ENCODE measurements at places on chromosomes 4 and X.

- no peak for DNase-seq
Observed at GRCh38 chr4:99657798-99658197, at the start of gene C4orf54. TSS of gene C4orf54 (minus strand) at chr4:99657828. CDS start at chr4:99654648, 3,180 bp downstream.

- DNase-seq: no peak
Observed at GRCh38 chr4:17688011-17688441, 73.6 kb downstream of the MED28 start.

- no peak for DNase-seq
Observed at GRCh38 chr4:76203541-76203940, 10.1 kb downstream of the SCARB2 start.

DNA sequence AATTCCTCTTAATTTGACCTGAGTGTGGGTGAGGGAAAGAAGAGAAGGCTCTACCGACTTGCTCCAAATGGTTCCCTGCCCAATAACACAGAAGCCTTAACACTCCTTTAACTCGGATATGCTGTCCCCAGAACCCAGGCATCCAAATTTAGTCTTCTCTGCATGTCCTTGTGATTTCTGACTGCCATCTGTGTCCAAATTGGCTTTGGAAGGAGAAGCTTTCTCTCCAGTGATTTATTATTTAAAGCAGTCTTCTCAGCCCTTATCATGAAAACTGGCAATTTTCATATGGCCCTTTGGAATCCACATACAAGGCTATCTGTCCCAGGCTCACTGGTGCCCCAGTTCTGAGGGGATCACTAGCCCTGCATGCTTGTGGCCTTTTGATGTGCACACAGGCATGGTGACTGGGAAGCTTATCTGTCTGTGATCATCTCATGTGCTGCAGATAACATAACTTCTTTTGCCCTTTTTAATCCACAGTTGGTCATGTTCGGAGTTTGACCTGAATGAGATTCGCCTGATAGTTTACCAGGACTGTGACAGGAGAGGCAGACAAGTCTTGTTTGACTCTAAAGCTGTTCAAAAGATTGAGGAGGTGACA is 56.7 kb downstream of the FNIP2 start:
- DNase-seq: no peak

- DNase-seq: no peak
Observed at GRCh38 chrX:132173647-132174046, 45.6 kb downstream of the RAP2C start.

DNA sequence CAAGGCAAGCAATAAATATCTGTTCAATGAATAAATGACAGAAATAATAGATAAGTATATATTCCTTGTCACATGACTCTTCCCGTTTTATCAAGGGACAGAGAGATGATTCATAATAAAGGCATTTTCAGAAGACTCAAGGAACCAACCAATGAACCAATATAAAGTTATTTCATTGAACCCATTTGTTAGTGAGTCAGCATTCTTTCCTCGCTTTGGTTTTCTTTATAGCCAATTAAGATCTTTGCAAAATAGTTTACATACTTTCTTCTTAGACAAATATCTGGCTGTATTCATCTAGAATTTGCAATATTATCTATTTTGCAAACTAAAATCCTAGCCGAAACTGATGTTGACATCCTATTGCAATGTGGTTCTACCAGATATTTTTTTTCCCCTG is 269.4 kb downstream of the IL15 start:
- DNase-seq: no peak

- DNase-seq: no peak
Observed at GRCh38 chr4:24686866-24687692, 102.7 kb upstream of the DHX15 start.

- no peak for DNase-seq
Observed at GRCh38 chr4:77432717-77433417, 172.8 kb upstream of the CXCL13 start.

DNA sequence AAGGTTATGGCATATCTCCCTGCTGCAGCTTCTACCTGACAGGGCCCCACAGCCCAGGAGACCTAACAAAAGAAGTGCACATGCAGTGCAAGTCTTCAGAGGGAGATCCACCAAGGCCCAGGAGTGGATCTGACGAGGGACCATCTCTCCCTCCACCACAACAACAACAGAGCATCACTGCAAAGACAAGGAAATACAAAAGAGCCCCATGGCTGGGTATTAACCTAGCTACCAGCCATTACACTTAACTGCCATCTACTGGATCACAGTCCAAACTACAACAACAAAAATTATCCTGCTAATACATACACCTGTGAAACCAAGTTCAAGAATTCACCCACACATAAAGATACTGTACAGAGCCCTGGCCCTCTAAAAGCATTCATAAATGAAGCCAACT is 280.2 kb upstream of the SLC7A11 start:
- no peak for DNase-seq

- DNase-seq: no peak
Observed at GRCh38 chrX:9919632-9920172, 47.5 kb upstream of the CLDN34 start.

DNA sequence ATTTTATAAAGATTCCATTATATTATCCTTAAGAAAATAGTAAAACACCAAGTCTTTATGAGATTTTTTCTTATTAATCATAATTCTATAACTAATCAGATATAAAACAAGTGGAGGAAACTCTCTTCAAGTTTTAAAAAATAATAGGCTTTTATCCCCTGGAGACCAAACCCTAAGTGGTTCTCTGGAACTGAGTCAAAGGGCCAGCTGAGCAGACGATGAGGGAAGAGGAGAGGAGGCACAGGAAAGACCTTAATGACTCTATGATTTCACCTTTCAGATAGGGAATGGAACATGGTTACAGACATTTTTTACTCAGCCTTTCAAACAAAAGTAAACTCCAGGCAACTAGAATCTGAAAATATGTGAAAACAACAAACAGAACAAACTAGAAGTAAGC is 201.8 kb downstream of the SLC39A8 start:
- no peak for DNase-seq

GRCh38 chrX:108217876-108218275 is 126.3 kb downstream of the ATG4A start:
- DNase-seq: no peak

GRCh38 chr4:72109959-72110497 is 78.2 kb downstream of the NPFFR2 start:
- DNase-seq: no peak

DNA sequence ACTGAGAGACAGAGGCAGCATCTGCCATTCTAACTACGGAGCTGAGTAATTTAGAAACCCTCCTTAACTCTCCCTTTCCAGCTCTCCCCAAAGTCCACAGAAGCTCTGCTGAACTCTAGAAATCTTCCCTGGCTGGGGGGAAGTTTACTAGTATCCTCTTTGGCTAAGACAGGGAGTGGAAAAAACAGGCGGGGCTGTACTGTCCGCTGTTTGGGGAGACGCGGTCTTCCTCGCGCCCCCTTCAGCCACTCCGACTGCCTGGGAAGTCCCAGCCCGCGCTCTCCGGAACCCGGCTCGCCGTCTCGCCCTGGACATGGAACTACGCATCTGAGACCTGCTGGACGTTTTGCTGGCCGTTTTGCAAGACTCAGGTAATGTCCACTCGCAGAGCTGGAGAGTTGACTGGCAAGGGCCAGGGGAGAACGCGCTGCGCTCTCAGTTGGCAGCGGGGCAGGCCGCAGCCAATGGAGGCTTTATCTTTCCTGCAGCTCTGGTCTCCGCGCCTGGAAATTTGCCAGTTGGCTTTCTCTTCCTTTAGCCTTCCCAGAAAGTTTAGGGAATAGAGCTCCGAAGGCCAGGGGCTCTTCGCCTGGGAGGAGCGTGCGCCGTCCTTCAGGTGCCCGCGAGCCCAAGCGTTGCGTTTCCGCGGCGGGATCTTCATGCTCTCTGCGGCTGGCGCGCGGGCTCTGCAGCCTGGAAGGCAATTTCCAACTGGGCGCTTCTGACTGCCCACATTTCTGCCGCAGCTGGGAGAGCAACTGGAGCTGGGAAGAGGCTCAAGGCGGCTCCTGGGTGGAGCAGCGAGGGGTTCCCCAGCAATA is 892 bp downstream of the IL1RAPL2 start:
- DNase-seq: no peak

DNA sequence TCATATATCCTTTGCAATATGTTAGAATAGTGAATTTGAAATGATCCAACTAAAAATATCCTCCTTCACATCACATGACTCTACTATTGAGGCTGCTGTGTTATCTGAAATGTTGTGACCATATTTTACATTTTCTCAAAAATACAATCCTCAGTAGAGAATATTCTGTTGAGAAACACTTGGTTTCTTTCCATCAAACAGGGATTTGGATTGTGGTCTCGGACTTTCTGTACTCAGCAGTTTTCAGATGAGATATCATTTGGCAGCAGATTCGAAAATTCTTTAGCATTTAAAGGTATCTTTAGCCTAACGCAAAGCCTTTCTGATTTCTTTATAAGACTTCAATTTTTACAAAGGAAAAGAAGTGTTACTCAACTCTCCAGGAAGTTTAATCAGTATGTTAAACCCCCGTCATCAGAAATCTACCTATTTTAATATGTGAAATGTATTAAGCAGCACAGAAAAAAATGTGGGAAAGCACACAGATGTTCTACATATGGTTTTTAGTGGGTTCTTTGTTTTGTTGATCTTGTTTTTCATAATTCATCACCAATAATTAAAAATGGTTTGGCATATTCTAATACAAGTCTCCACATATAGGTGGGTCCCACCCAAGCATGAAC is 55.4 kb upstream of the ANXA3 start:
- no peak for DNase-seq

DNA sequence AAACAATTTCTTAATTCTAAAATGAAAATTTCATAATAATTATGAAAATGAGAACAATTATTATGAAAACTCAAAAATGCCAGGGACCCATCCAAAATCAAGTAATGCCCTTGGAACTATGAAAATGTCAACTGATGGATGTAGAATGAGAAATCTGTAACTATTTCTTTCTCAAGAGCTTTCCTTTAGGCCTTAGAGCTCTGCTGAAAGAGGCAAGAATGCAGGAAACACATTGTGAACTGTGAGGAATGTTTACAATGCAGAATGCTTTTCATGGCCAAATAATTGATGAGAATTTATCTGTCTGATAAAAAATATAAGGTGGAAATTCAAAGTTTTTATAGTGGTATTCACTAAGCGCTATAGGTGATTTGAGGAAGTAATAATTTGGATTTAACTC is 207.1 kb upstream of the PCDH18 start:
- no peak for DNase-seq

DNA sequence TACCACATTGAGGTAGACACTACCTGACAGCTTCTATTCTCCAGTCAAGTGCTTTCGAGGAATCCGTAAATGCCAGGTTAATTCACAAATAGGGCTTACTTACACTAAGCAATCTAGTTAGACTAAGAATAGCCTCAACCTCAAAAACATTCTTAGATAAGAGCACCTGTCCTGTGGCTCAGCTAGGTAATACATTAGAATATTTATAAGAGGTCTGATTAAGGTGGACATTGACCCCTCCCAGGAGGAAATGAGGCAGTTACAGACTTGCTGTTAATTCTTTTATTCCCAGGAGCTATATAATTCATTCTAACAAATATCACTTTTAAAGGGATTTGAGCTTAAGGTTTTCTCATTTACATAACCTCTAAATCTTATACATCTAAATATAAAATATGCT is 758.1 kb downstream of the GRID2 start:
- DNase-seq: no peak

DNA sequence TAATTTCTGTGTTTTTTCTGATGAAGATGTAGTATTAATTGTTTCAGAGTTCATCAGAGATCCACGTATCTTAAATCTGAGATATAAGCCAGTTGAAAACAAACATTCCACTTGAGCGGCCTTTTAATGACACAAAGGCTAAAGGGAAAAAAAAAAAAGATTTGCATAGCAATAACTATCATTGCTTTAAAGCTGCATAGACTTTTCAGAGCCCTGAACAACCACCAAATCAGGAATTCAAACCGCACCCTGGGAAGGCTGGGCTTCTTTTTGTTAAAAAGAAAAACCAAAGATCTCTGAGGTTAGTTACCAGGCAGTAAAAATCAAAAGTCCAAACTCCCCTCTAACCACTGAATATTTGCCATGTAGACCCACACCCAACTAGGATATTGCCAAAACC is 206.0 kb downstream of the HHIP start:
- DNase-seq: no peak

- DNase-seq: no peak
Observed at GRCh38 chr4:101075536-101075935, 271.8 kb downstream of the PPP3CA start.

GRCh38 chrX:50152456-50152855 is 48.4 kb downstream of the AKAP4 start:
- no peak for DNase-seq

DNA sequence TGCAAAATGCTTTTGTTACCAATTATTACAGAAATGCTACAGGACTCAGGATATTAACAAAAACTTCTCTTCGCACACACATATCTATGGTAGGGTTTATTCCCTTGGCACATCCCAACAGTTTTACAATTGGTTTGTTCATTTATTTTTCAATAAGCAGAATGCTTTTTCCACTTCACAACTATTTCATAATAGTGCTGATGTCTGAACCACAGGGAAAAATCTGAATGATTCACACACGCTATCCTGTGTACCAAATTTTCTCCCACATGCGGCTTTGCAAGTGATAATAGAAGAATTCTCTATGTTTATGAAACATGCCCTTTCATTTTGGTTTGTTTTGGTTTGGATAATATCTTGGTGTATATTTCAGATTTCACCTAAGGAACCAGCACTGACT is 725.7 kb upstream of the TENM3 start:
- no peak for DNase-seq

- no peak for DNase-seq
Observed at GRCh38 chr4:288891-289290, 16.4 kb downstream of the ZNF732 start.

GRCh38 chrX:115413246-115413878 is 123.8 kb downstream of the LUZP4 start:
- no peak for DNase-seq

DNA sequence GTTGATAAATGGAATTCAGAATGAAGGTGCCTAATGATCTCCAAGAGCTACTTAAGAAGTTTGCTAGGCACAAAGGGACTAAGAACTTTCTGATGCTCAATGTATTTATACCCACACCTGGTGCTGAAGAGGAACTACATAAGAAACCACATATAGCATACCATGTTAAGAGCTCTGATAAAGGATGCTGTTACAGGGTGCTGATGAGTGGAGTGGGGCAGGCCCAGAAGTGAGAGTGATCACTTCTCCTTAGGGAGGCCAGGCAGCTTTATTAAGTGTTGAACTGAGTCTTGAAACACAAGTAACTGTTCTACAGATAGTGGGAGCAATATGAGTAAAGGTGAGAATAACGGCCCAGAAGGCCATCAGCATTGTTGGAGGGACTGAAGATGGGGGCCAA is 68.3 kb upstream of the CHRDL1 start:
- DNase-seq: no peak

GRCh38 chr4:73018595-73018994 is 50.9 kb downstream of the COX18 start:
- DNase-seq: no peak

DNA sequence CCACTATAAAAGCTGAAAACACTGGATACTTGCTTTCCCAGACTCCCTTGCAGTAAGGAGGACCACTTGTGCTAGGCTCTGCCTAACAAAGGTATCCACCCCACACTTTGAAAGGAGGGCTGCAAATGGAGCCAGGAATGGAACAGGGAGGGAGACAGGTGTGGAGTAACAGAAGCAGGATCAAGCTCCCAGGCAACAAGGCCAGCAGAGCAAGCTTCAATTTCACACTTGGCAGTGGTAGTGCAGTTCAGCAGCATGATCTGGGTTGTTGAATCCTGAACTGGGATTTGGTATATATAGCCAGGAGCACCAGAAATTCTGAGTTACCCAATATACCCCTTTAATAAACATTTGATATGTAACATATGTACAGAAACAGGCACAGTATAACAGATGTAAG is 9.8 kb downstream of the LAMP2 start:
- no peak for DNase-seq
